ENCODE measurements at places on chromosomes 7 and 10. TPM values are rescaled to one million over a fixed set of nuclear protein-coding genes. Genes with fewer than 3 reads are reported as not detected.

DNA sequence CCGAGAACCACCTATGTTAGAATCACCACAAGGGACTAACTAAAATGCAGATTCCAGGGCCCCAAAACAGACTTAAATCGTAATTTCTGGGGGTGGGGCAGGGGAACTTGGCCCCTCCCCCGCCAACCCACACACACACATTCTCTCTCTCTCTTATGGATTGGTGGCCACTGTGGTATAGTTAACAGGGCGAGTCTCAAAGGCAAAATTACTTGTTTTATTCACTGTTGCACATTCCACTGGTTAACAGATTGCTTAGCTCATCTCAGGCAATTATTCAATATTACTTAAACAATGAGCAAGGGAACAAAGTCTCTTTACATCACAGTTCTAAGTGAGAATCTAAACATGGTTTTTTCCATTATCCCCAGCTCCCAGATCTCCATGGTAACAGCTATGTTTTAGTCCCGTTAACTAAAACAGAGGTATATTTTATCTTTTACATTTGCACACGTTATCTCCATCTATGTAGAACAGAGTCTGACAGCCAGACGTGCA, 38.5 kb downstream of the IGF2BP3 start:
- no peak for DNase-seq

DNA sequence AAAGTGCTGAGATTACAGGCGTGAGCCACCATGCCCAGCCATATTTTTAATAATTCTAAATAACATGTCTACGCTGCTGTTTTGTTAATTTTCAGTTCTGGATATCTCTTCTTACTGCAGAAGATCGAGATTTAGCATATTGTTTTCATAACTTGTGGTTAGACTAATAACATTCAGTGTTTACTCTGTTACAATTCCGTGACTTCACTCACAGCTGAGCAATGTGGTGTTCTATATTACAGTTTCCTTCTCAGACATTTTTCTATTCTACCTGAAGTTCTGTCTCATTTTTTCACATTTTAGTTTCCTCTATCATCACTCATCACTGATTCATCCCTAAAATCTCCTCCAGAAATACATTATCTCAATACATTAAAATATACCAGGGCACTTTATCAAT, 10.9 kb downstream of the RNF32 start:
- no peak for DNase-seq

PRKG1 gene
- 96.8 TPM for total RNA-seq

TMEM178B gene
- total RNA-seq: 2.5 TPM

STEAP2 gene
- 15.5 TPM for total RNA-seq

TMEM176B gene
- 27.5 TPM for total RNA-seq

SSC4D gene
- total RNA-seq: 0.41 TPM

DNA sequence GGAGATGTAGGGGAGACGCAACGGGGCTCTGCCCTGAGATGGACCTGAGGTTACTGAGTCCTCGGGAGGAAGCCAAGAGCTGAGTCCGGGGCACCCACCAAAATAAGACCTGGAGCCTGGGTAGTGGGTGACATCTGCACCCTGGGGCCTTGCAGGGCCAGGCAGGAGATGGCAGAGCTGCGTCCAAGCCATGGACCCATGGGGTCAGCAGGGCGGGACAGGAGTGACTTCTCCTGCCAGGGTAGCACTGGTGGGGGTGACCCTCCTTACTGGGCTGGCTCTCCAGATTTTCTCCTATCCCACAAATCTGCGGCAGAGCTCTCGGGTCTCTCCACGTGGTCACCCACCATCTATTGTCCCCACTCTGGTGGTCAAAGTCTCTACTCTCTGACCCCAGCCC, 2.1 kb downstream of the GHRHR start:
- no peak for DNase-seq

DNA sequence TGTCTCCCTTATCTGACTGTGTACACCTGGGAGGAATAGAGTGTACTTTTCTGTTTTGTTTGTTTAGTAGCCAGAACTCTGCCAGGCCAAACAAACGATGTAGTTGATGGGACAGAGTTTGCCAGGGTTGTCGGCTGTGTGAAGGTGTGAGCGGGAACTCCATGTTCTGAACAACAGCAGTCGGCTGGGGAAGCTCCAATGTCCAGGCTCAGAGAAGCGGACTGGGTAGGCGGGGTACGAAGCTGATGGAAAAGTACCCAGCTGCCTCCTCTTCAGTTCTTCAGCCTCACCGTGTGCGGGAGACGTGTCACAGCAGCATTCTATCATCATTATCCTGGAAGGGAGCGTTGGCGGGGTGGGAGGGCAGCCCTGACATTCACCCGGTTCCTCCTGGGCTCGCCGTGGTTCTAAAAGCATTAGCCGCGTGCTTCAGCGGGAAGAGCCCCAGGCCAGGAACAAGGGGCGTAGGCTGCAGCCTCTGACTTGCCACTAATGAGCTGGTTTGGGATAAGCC, 52.9 kb downstream of the PFKFB3 start:
- no peak for DNase-seq

DYDC2 gene
- total RNA-seq: not detected

DNA sequence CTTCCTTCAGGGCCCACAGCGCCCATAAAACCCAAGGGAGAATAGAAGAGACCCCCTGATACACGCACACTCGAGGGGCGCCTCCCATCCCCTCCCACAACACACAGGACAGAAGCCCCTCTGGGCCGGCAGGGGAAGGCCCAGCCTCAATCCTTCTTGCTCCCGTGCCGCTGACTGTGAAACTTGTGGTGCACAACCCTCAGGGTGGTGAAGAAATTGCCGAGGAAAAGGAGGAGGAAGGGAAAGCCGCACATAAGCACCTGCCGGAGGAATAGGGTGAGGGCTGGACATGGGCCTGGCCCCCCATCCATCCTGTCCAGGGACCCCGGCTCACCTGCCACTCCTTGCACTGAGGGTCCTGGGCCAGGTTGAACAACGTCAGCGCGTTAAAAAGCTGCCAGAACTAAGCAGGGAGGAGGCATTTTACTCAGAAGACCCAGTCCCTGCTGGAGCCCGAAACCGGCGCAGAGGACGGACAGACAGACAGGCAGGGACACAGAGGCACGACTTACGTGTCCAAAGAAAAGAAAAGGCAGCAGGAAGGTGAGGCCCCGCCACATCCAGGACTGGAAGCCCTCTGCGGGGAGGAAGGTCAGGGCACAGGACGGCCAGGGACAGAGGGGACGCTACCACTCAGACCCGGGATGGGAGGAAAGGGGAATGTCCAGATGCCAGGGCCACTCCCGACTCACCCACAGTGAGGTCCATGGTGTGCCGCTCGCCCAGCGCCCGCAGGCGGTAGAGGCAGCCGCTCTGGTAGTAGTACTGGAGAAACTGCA, 7.2 kb downstream of the TMEM120A start:
- no peak for DNase-seq

GRCh38 chr10:11058965-11059364, 41.3 kb downstream of the CELF2 start:
- no peak for DNase-seq

DNA sequence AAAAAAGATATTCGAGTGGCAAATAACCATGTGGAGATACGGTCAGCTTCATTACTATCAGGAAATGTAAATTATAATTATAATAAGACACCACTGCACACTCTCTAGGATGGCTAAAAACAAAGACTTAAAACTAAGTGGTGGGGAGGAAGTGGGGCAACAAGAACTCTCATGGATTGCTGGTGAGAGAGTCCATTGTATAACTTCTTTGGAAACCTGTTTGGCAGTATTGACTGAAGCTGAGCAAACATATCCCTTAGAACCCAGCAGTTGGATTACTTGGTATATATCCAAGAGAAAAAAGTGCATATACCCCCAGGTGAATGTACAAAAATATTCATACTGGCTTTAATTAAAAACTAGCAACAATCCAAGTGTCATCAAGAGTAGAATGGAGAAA, 133.7 kb upstream of the CTBP2 start:
- no peak for DNase-seq

GRCh38 chr10:116848032-116848943, 1.0 kb upstream of the ENO4 start:
- no peak for DNase-seq

DNA sequence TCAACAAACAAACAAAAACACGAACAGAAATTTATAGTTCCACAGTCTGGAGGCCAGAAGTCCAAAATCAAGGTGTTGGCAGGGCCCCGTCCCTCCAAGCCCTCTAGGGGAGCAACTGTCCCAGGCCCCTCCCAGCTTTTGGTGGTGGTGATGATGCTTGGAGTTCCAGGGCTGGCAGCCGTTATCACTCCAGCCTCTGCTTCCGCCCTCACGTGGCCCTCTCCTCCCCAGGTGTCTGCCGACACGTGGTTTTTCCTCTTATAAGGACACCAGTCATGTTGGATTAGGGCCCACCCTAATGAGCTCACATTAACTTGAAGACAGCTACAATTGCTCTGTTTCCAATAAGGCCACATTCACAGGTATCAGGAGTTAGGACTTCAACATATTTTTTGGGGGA, 49.7 kb downstream of the MICALL2 start:
- DNase-seq: no peak

DNA sequence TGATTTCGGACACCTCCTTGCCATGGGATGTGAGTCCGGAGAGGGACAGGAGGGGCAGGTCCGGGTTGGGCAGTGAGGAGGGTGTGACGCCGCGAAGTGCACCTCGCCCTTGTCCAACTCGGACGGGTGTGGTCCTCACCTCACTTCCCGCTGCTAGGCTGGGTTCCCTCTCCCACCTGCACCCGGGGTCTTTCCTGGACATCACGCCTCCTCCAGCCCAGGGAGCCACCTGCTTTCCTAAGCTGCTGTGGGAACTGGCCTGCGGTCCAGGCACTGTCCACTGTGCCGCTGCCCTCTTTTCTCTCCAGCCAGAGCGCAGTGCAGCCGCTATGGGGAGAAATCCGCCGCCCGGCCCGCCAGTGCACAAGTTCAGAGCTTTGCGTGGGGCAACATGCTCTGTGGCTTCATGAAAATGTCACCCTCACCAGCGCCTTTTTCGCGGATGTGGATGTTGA, 45.0 kb upstream of the ZNF716 start:
- DNase-seq: no peak

NOD1 gene
- total RNA-seq: 14.2 TPM

RBM20 gene
- 18.4 TPM for total RNA-seq

DNA sequence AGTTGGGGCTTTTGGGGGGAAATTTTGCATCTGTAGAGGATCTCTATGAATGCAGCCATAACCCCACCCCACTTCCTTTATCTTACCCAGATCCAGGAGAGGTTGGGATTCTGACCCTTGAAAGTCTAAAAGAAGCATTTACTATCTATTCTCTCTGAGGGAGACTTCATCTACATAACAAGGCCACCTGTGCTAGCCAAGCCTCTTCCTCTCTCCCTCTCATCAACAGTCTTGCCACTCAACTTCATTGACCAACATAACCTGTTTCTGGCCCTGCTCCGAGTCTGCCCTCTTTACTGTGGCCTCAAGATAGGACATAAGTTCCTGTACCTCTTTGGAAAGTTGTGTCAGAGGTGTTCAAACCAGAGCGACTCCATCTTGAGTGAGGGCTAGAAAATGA, 19.4 kb downstream of the TUBAL3 start:
- no peak for DNase-seq

GRCh38 chr10:105806-106205, 29.4 kb upstream of the ZMYND11 start:
- DNase-seq: no peak

AZGP1 gene
- 51.0 TPM for total RNA-seq

GRCh38 chr10:114060456-114060855, 16.8 kb downstream of the ADRB1 start:
- no peak for DNase-seq

GRCh38 chr10:96512524-96513304, 1.0 kb downstream of the TLL2 start:
- DNase-seq: peak; percentile 55

NME8 gene
- total RNA-seq: 0.10 TPM

DNA sequence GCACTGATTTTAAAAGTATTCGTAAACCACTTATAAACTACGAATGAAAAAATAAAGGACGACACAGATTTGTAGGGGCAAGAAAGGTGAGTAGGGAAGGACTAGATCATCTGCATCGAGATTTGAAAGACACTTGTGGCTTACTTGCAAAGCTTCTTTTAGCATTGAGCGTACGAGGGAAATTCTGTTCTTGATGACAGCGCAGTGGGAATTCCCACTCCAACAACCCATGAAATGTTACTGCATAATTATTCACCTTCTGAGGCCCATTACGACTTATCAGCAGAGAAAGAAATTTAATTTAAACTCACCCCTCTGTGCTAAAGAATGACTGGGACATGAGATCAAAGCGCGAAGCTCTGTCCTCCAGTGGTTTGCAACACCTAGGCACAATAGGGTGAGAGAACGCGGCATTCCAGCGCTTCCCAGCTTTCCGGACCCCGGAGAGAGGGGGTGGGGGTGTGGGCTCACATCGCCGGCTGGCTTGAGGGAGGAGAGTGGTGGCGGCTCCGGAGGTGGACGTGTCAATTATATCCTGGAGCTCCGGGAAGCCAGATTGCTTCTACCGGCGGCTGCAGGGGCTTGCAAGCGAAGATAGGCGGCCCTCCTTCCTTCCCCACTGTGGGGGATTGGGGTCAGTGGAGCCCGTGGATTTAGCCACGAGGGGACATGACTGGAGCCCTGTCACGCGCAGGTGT, 10.3 kb downstream of the SP8 start:
- peak; percentile 4 for DNase-seq

PON1 gene
- total RNA-seq: not detected
